ENCODE measurements at places on chromosomes 2 and 18.

- no peak for DNase-seq
These were observed 57.5 kb downstream of the ZRANB3 start for GRCh38 chr2:135473567-135473966.

DNA sequence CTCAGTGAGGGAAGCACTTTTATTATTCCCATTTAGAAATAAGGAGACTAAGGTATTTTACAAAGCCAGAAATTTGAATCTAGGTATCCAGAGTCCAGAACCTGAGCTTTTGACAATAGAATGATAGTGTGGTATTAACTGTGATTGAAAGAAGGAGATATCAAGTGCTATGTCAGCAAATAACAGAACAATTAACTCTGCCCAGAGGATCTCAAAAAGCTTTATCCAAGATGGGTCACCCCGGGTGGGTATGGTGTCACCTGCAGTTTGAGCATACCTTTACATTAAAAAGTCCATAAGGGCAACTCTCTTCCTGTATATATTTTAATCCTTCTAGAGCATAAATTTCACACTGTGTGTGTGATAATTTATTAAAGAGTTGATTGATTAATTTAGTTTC lies 105.4 kb downstream of the LRP1B start:
- DNase-seq = no peak

GRCh38 chr2:38271697-38272096 lies 105.4 kb downstream of the ATL2 start:
- DNase-seq = no peak

DNA sequence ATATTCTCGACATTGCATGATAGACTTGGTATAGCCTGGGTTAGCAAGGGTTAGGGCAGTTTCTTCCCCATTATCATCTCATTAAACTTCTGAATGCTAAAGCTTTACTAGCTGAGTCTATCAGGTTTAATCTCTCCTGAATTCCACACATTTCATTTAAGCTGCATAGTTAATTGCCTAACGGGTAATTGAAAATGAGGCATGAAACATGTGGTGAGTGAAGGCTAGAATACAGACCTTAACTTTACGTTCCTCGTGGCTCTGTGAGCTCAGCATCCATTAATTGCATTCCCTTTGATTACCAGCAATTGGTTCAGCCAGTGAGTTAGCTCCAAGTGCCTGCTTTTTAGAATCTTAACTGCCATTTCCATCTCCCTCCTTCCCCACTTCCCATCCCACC lies 126.5 kb upstream of the MEX3C start:
- DNase-seq = no peak

- no peak for DNase-seq
These were observed 196.7 kb upstream of the SPHKAP start for GRCh38 chr2:228378233-228378632.

GRCh38 chr2:181613241-181613640 lies 43.7 kb downstream of the CERKL start:
- no peak for DNase-seq

- DNase-seq = no peak
These were observed 54.5 kb upstream of the UPP2 start for GRCh38 chr2:158047156-158047611.

DNA sequence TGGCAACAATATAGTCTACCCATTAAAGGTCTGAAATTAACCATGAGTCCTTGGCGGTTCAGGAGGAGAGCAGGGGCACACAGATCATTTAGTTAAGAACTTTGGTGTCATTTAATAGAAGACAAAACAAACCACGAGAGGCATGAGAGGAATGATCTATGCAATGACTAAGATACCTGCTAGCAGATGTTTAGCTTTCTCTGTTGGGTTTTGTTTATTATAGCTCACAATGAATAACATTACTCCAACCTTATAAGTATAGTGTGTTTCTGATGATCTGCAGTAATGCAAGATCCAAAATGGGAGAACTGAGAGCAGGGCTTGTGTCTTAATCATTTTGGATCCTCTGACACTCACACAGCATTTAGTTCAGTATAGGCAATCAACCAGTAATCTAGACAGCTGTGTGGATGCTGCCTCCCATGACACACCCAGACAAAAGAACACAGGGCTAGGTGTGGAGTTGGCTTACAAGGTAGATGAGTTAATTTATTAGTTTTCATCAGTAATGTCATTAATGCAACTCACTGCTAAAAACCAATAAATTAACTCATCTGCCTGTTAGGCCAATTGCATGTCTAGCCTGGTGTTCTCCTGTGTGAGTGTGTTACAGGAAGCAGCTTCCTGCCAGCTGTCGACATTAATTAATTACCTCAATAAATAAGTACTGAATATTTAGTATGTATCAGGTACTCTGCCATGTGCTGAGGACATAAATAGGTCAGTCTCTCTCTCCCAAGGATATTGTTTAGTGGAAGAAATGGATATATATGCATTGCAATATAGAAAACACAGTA lies 92.3 kb downstream of the CLIP4 start:
- DNase-seq = no peak

DNA sequence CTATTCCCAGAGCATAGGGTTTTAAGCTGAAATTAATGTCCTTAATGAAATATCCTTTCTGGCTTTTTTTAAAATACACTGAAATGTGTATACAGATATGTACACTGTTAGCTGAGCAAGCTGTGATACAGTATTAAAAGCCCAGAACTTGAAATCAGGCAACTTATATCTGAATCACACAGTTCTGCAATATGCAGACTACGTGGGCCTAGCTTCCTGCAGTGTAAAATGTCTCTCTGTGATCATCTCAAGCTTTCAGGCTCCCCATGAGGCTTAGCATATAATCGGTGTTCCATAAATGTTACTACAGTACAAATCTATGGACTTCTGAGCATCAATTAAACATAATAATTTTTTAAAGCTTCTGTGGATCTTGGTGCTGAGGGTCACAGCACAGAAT lies 8.2 kb downstream of the FBXO15 start:
- DNase-seq = no peak

DNA sequence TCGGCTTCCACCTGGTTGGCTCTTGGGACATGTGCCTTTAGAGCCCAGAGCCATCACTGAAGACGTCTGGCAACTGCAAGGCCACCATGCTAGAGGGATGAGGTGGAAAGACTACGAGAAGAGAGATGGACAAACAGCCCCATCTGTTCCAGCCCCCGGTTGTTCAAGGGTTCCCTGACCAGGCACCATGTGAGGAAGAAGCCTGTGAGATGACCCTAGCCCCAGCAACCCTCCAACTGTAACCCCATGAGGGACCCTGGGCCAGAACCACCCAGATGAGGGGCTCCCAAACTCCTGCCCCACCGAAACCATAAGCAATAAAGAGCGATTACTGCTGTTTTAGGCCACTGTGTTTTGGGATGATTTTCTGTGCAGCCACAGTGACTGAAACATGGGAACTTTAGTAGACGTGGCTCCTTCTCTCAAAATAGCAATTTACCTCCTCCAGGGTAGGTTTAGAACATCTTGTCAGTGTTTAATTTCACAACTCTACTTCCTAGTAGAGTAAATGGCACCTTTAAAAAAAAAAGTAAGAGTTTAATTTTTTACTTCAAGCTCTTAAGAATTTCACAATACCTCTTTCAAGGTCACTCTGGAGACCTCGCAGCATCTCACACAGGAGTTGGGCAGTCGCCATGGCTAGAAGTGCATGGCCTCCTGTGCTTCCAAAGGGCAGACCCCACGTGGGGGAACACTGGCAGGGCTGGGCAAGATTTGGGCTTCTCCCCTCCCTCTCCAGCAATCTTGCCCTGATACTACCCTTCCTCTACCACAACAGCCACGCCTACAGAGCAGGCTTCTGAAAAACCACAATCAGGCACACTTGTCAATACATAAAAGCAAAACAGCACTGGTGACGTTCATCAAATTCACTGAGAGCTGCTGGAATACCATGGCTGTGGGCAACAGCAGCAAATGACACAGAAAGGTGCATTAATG lies 48.8 kb downstream of the TMEM163 start:
- DNase-seq = no peak

- no peak for DNase-seq
These were observed 41.1 kb upstream of the SCG2 start for GRCh38 chr2:223643309-223643708.

DNA sequence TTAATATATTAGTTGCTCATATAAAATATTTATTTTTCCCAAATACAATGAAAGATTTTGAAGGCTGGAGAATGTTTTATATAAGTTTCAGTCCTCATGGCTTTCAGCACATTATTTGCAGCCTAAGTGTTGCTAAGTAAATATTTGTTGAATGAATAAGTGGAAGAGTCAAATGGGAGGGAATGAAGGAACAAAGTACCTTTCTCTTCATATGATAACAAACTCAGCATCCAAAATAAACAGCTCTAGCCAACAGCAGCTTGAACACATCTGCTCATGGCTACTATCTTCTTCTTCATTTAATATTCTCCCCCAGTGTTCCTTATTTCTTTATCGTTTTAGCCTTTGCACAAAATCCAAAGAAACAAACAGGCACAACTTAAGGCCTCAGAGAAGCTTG lies 385.2 kb upstream of the PIK3C3 start:
- no peak for DNase-seq

DNA sequence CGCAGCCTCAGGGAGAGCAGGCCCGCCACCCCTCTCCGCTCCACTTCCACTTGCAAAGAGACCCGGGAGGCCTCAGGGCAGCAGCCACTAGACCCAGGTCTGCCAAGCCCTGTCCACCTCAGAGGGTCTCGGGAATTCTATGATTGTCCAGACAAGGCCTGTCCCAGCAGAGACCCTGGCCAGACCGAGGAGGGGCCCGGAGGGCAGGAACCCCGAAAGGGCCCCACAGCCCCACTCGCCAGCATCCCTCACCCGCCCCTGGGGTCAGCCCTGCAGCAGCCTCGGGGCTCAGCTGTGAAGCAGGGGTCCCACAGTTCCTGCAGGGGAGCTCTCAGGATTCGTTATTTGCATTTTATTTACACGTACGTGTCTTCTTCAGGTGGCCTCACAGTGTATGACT lies 269.5 kb downstream of the EIPR1 start:
- no peak for DNase-seq

DNA sequence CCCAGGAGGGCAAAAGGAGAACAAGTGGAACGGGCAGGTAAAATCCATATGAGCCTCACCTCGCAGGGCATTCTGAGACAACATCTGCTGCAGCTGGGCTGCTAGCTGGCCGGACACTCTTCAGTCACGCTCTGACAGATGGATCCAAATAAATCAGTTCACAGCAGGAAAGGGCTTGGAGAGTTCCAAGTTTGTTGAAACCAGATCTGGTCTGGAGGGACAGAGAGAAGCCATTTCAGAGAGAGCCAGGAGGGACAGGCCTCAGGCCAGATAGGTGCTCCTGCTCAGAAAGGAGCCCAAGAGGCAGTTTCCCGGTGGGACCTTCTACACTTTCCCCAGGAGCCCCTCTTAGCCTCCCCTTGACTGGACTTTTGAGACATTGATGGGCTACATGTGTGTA lies 28.2 kb upstream of the TNP1 start:
- DNase-seq = no peak

DNA sequence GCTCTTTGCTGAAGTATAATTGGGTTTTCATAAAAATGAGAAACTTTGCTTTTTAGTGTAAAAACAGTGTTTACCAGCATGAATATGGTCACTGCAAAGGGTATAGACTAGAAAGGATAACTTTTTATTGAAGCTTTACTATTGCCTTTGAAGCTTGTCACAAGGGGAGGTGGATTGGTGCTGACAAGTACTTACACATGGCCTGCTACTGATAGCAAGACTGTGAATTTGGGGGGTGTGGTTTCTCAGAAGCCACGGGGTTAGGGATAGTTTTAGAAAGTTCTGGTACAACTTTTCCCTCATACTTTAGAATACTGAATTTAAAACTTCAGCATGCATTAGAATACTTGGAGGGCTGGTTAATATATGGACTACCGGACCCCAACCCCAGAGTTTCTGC lies 294.1 kb downstream of the SOCS6 start:
- DNase-seq = no peak

DNA sequence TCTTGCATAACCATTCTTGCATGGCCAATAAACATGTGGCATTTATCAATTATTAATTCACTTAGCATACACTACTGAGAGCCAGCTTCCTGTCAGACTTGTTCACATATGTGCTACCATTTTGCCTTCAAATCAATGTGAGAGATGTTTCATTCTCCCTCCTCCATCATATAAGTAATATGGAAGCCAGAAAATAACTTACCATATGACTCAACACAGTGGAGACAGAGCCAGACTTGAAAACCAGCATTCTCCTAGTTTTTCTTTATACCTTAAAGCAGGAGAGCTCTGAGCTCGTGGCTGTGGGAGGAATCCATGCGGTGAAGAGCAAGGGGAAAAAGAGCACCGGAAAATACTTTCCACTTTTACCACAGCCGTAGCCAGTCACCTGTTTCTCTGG lies 215.0 kb upstream of the LRATD1 start:
- no peak for DNase-seq

DNA sequence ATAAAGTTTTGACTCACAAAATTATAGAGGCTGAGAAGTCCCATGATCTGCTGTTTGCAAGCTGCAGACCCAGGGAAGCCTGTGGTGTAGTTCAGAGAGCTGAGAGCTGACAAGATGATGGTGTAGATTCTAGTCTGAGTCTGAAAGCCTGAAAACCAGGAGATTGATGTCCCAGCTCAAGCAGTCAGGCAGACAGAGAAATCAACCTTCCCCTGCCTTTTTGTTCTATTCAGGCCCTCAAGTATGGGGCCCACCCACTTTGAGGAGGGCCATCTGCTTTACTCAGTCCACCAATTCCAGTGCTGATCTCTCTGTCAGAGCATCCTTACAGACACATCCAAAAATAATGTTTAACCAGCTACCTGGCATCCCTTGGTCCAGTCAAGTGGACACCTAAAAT lies 479.6 kb downstream of the STK39 start:
- DNase-seq = no peak

DNA sequence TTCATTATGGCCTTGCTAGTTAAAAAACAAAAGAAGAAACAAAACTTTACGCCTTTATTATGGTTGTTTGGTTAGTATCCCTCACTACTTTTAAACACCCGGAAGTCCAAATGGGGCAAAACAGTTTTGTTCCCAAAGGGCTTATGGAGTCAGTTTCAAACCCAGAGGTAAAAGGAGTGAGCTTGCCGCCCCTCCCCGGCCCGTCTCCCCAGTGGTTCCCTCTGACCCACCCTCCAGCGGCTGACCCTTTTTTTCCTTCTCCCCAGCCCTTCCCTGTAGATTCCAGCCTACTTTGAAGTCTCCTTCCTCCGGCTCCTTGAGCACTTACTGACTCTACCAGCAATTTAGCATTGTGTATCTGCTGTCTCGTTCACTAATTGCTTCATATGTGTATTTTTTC lies 209.2 kb downstream of the ICOS start:
- DNase-seq = no peak

DNA sequence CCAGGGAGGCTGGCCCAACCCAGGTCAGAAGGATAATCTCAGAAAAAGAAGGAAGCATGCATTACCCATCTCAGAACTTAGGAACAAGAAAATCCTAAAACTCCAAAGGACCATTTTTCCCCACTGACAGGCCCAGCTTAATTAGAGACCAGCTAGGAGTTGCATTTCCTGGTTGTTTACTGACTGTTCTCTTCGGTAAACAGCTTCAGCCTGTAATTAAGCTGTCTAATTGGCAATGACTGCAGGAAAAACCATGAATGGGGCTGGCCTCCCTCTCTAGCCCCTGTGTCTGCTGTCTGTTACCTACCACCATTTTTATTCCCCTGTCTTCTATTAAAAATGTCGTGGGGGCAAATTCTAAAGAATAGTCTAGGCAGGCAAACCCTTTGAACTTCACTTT lies 146.5 kb downstream of the AGAP1 start:
- no peak for DNase-seq
